ENCODE measurements at places on chromosomes 4 and X.

- DNase-seq = no peak
These were observed 109.1 kb upstream of the SLC4A4 start for GRCh38 chr4:71229477-71230270.

GRCh38 chrX:105820247-105820646, 2.1 kb upstream of the NRK start:
- no peak for DNase-seq

DNA sequence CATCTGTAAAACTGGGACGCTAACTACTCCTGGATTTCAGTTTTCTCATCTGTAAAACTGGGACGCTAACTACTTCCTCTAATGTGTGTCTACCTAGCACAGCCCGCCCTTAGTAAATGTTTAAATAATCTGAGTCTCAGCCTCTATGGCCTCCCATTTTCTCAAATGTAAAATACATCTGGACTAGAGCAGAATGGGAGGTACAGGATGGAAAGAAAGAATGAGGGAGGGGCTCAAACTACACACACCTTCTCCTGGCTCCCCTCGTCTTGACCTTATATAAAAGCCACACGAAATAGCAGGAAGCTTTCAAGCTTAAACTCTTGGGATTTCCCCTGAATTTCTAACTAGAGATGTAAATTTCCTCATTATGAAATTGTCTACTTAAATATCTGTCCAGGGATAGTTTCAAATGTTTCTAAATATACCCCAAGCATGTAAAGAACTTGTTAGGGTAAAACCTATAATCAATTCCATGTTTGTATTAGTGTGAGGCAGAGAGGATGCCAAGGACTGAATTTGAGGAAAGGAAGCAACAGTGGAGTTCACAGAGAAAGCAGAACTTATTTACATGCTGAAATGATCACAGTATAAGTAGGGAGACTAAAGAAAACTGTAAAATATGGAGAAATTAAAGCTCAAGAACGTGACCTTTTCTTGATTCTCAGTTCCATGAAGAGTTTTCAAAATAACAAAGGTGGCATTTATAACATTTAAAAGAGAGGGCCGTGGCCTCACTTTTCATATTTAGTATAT, 220.0 kb downstream of the NWD2 start:
- no peak for DNase-seq

DNA sequence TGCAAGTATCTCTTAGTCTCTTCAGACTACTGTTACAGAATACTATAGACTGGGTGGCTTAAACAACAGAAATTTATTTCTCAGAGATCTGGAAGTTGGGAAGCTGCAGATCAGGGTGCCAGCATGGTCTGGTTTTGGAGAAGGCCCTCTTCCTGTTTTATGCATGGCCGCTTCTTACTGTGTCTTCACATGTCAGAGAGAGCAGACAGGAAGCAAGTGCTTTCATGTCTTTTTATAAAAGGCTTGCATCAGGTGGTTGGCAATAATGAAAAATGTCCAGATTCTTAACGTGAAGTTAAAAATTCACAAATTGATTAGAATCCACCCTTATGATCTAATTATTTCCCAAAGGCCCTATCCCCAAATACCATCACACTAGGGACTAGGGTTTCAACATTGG, 284.9 kb downstream of the RPA4 start:
- no peak for DNase-seq

GRCh38 chrX:30270639-30271038, 23.7 kb downstream of the MAGEB1 start:
- DNase-seq = no peak

GRCh38 chrX:10015355-10015722, 48.2 kb downstream of the CLDN34 start:
- DNase-seq = no peak
